ENCODE measurements at places on chromosomes 1 and 21.

- DNase-seq, result no peak
Measured at GRCh38 chr1:175270361-175270760, 77.8 kb upstream of the KIAA0040 start.

DNA sequence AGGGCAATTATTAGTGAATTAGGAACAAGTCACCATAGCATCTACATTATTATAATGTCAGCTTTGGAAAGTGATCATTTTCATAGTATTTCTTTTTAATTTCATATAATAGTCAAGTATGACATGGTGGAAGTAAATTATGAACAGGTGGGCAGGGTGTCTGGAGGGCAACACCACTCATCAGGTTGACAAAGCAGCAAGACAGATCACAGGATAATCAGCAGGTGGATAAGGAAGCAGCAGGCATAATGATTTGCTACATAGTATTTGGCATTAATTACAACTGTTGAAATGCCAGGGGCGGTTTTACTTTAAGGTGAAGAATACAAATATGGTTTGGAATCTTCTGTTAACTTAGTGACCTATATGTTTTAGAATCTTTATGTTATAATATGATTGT lies 1342.2 kb downstream of the PLA2G4A start:
- DNase-seq, result no peak

GRCh38 chr1:65109487-65109886 lies 38.5 kb upstream of the AK4 start:
- no peak for DNase-seq

- DNase-seq, result peak; percentile 28
Measured at GRCh38 chr21:34707876-34708325, 39.1 kb downstream of the CLIC6 start.

GRCh38 chr1:23224739-23225648 lies 7.7 kb upstream of the HTR1D start:
- no peak for DNase-seq

GRCh38 chr1:201500670-201501120 lies 6.2 kb downstream of the CSRP1 start:
- no peak for DNase-seq

DNA sequence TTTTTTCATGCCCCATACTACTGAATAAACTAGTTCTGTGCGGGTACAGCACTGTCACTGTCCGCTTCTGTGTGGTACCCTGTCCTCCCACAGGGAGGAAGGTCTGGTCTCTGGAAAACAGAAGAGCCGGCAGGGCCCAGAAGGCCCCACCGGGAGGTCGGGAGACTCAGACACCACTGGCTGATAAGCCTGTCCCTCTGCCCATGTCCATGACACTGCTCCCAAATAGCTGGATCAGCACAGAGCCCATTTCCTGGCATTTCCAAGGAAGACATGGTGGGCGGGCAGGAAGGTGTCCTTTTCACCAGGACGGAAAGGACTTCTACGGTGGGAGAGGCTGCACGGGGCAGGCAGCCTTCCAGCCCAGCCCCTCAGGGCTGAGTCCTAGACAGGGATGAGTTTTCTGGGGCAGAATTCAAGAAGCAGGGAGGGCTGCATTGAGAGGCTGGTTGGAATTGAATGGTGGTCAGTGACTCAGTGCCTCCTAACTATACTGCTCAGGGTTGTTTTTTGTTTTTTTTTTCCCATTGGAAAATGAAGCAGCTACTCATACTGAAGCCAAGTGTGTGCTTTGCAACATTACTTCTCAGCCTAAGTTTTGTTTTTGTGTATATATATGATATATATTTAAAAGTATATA lies 7.1 kb downstream of the PSRC1 start:
- DNase-seq, result no peak

- DNase-seq, result peak; percentile 59
Measured at GRCh38 chr1:71047635-71048607, at the start of gene PTGER3. Gene PTGER3, minus strand, starts transcription at chr1:71047816. Its CDS starts 239 bp downstream, at chr1:71047577.

DNA sequence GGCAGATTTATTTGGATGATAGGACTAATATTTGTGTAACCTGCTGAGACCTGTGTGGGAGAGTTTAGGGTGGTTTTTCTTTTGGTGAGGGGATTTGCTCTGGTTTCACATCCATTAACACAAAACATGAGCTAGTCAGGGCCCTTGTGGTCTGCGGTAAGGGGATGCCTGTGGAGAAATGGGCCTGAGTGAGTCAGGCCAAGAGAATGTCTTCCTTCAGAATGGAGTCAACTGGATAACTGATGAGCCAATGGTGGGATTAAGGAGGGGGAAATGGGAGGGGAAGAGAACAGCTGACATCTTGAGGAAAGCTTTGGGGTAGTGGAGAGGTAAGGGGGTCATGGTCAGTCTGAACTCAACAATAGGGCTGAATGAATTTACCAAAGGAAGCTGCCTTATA lies 13.9 kb downstream of the WNT2B start:
- no peak for DNase-seq

GRCh38 chr1:94727846-94728715 lies 92.1 kb upstream of the SLC44A3 start:
- DNase-seq, result no peak

- no peak for DNase-seq
Measured at GRCh38 chr1:164773102-164773501, 214.1 kb downstream of the PBX1 start.

GRCh38 chr21:33041981-33042380 lies 16.2 kb downstream of the OLIG2 start:
- DNase-seq, result no peak

GRCh38 chr1:22955146-22955545 lies 17.5 kb downstream of the LACTBL1 start:
- no peak for DNase-seq

- no peak for DNase-seq
Measured at GRCh38 chr1:234226819-234227165, 146.5 kb upstream of the COA6 start.

GRCh38 chr1:168348146-168348709 lies 67.6 kb downstream of the TBX19 start:
- DNase-seq, result no peak

- DNase-seq, result no peak
Measured at GRCh38 chr1:100539836-100540536, 2.0 kb downstream of the GPR88 start.

GRCh38 chr1:167477986-167478385 lies 40.3 kb downstream of the CD247 start:
- DNase-seq, result no peak

DNA sequence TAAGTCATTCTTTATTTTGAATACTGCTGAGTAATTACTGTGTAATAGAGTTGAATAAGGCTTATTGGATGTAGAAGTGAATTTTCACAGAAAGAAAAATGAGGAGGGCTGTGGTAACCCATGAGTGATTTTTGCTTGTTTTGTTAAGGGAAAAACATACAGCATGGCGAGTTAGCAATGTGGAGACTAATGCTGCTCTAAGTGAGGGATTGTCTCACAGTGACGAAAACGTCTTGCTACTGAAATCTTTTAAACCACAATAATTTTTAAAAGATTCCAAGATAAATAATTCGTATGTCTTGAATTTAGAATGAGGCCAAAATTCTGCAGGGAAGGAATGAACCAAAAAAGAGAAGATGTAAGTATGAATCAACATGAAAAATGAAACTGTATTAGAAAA lies 16.2 kb upstream of the PLA2G4A start:
- DNase-seq, result no peak

DNA sequence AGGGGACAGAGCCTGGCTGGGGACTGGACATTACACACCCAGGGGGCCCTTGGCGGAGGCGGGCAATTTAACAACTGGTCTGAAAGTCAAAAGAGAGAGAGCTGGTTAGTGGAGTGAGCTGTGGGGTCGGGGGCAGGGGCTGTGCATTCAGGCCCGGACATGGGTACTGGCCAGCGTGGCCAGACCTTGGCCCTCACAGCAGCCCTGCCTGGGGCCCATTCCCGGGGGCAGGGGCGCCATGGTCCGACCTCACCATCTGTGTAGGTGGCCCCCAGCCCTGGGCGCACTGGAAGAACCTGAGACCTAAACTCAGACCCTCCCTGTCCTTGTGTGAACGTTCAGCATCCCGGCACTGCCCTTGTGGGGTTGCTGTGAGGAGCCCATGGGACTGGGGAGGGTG lies 5.0 kb downstream of the CLDN19 start:
- DNase-seq, result no peak

DNA sequence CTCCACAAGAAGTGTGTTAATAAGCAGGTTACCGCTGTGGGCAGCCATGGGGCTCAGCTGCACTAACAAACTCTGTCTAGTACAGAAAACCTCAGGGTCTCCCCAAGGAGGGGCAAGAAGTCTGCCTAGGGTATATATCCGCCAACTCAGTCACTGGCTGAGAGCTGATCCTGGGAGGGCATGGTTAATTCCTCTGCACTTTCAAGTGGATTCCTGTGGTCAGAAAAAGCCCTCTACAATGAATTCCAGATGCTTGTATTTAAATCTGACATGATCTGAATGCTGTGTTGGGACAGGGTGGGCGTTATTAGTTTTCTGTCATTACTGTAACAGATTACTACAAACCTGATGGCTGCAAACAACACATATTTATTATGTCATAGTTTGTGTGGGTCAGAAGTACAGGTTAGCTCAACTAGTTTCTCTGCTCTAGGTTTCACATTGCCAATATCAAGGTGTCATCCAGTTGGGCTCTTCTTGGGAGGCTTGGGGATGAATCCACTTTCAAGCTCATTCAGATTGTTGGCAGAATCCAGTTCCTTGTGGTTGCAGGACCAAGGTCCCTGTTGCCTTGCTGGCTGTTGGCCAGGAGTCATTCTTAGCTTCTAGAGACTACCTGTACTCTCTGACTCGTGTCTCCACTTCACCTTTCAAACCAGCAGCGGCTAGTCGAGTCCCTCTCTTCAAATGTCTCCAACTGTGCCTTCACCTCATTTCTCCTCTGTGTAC lies 8.0 kb upstream of the SELE start:
- no peak for DNase-seq

DNA sequence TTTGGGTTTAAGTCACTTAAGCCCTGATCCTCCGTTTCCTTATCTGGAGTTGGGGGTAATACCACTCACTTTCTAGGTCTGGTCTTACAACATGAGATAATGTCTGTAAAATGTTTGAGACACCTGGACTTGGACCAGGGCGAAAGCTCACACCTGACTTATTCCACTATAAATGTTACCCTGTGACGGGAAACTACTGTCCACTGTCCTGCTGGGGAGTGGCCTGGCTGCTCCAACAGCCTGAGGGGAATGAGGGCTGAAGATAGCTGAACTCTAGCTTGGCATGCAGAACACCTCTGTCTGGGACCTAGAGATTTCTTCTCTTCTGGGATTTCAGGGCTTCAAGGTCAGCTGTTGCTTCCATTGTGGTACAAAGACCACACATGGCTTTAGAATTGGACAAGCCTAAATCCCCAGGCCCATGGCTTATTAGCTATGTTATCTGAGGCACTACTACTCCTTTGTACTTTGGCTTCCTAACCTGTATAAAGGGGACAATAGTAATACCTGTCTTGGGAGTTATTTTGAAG lies 9.5 kb upstream of the A3GALT2 start:
- no peak for DNase-seq

DNA sequence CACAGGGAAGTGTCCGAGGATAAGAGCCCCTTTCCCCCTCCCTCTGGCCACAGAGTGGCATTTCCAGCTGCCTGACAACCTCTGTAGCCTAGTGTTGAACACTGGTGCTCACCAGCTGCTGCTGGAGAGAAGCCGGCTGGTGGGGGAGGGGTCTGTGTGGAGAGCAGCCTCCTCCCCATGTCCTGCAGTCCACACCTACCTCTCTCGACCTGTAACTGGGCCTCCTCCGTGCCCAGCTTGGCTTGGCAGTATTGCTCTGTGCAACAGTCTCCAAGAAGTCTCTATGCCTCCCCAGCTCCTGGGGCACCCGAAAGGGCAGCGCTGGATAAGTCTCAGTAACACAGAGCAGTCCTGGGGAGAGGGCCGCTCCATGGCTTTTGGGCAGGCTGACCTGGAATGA lies 17.0 kb downstream of the PAPPA2 start:
- no peak for DNase-seq

DNA sequence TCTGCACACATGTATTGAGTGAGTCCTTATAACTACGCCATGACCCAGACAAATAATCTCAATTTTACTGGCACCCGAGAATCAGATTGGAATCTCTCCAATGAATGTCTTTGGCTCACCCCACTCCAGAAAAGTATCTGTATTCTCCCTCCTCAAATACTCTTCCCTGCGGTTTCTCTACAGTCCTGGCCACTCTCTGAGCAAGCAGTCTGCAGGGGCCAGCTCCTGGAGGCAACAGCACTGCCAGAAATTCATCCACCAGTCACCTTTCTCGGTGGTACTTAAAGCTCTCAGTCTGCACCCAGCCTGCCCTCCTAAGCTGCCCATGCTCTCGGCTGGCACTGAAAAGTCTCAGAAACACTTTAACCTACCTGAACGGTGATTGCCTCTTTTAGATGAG lies 16.1 kb upstream of the LYST start:
- no peak for DNase-seq

DNA sequence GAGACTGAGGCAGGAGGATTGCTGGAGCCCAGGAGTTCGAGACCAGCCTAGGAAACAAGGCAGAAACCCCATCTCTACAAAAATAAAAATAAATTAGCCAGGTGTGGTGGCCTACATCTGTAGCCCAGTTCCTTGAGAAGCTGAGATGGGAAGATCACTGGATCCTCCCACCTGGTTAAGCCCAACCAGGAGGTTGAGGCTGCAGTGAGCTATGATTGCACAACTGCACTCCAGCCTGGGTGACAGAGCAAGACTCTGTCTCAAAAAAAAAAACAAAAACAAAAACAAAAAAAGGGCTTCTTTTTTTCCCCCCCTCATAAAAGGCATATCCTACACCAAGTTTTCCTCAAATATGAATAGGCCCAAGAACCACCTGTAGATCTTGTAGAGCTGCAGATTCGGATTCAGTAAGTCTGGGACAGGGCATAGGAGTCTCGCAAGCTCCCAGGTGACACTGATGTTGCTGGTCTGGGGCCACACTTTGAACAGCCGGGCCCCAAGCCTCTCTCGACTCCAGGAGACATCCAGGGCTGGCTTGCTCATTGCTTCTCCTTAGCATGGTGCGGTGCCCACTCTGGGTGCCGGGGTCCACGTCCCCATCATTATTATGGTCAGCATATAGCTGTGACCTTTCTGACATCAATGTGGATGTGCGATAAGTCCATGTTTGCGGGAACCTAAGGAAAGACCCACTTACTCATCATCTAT lies 22.1 kb upstream of the UMODL1 start:
- DNase-seq, result no peak
